ENCODE measurements at places on chromosomes 1 and 21.

- no peak for DNase-seq
Observed at GRCh38 chr1:63799307-63799706, 25.5 kb downstream of the ROR1 start.

- DNase-seq, result no peak
Observed at GRCh38 chr1:168567007-168567406, 9.4 kb upstream of the XCL1 start.

DNA sequence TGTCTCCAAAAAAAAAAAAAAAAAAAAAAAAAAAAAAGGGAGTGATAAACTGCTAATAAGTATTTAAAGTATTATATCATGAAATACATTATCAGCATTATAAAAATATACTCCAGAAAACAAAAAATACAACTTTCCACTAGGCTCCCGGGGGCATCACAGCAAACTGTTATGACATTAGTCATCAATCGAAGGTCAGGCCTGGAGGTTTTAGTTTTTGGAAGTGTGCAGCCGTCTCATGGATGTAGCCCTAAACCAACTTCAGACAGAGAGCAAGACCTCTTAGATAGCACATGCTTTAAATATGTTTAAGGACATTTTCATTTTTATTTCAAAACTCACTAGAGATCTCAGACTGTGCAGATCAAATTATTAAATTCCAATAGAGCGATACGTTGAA is 106.3 kb downstream of the RERE start:
- DNase-seq, result no peak

GRCh38 chr1:1264868-1265272 is 8.8 kb downstream of the UBE2J2 start:
- DNase-seq, result no peak

GRCh38 chr1:214432245-214432644 is 119.2 kb downstream of the PTPN14 start:
- no peak for DNase-seq

DNA sequence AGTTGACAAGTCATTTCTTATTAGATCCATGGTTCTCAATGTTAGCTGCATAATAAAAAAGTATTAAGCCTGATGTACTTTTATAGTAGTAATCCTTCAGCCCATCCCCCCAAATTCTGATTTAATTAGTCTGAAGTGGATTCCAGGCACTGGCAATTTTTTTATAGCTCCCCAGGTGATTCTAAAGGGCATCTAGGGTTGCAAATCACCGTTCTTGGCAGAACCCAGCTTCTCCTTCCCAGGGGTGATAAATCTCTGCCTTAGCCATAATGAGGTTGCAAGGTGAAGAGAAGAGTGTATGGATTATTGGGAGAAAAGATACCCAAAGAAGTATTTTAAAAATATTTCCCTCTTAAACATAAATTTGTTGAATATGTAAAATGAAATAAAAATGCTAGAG is 43.0 kb upstream of the RXRG start:
- no peak for DNase-seq

Measured in stimulated activated CD8-positive, alpha-beta memory T cell treated with anti-CD3 and anti-CD28 coated beads, Interleukin-12 subunit alpha, Interleukin-12 subunit beta, amount 100 ng/mL, for 4 hours (primary cell).